ENCODE measurements at places on chromosomes 7 and 10. TPM values are rescaled to one million over a fixed set of nuclear protein-coding genes. Genes with fewer than 3 reads are reported as not detected.

The DNAJC9 gene
- polyA plus RNA-seq = 36.3 TPM

The RASA4 gene
- polyA plus RNA-seq = 18.0 TPM

The CLRN3 gene
- polyA plus RNA-seq = not detected

The LDB3 gene
- not detected for polyA plus RNA-seq

The NEUROD6 gene
- not detected for polyA plus RNA-seq

Measured in CD8-positive, alpha-beta memory T cell (primary cell).